Testis (tissue), 5 donors: ENCODE measurements at places on chromosomes 5 and 9. TPM values are rescaled to one million over a fixed set of nuclear protein-coding genes. Genes with fewer than 3 reads are reported as not detected.

CCNO gene
- 19.9 TPM for polyA plus RNA-seq

GLIPR2 gene
- 19.6 TPM for polyA plus RNA-seq

DNA sequence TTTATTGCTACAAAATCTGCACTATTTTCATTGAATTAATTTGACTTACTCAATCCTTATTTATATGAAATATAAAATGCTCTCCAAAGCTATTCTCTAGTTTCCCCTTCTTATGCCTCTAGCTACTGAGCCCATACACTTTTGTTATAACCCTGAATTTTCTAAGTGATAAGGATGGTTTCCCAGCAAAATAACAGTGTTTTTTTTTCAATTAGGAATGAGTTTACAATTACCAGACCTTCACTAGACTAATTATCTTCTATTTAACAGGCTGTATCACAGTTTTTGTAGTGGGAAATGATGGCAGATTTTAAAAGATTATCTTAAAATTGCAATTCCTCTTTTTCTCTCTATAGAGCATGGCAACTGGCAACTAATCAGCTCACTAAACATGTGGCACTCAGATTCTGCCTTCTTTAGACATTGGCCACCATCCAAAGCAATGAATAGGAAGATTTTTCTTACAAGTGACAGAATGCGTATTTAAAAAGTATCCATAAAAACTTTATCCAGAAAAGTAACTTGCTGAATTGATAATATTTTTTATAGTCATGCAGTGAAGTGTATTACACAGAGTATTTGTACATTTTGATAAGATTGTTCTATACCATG is 585.7 kb upstream of the ZNF608 start:
- no peak for DNase-seq

DNA sequence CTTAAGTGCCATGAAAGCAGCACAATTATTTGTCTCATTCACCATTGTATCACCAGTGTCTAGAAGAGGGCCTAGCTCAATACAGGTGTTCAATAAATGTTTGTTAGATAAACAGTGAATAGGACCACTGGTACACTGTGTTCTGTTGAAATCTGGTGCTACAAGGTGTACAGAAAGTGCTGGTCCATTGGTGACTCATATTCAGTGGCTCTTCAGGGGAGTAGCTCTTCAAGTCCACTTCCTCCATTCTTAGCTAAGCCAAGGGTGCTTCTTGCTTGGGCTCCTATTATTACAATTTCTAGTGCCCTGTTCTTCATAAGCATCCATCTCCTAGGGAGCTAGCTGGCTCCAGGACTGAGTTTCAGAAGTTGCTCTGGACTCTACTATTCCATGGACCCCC is 6.4 kb upstream of the FCHO2 start:
- no peak for DNase-seq

- DNase-seq, result no peak
Measured at GRCh38 chr5:67187006-67187715, 9.4 kb downstream of the CD180 start.

- no peak for DNase-seq
Measured at GRCh38 chr9:129335464-129336129, 157.5 kb upstream of the IER5L start.

DNA sequence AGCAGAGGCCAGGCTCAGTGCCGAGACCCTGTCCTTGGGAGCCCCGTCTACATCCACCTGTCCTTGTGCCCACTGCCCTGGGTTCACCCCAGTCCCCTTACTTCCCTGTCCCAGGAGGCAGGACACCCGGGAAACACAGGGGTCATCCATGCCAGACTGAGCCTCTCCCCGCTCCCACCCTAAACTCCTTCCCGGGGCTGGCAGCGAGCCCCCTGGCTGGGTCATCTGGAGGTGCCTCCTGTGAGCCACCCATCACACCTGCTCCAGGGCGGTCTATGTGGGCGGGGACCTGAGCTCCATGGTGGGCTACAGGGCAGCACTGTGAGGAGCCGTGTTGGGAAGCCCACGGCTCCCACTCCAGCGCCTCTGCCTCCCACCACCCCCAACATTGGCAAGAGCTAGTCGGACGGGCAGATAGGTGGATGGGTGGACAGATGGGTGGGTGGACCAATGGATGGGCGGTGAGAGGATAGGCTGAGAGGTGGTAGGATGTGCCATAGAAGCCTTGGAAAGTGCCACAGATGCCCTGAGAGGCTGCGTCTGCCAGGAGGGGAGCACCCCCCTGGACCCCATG is 42.5 kb upstream of the RXRA start:
- no peak for DNase-seq

PCDHGC5 gene
- polyA plus RNA-seq, result 0.50 TPM

DNA sequence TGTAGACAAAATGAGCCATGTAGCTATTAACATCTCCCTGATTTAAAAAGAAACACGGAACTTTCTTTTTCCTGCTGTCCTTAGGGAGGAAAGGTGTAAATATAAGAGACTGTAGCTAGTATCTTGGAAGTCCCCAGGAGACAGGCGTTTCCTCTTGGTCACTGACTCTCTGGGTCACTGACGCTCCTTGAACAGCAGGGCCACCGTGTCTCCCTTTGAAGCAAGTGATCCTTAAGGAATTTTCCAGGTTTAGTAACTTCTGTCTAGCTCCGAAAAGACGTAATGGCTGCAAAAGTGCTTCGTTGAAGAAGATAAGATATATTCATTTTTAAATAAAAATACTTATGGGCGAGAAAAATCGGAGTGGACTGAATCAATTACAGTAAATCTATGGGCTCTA is 745 bp upstream of the CLTA start:
- DNase-seq, result no peak

TTC23L gene
- polyA plus RNA-seq, result 60.6 TPM

DNA sequence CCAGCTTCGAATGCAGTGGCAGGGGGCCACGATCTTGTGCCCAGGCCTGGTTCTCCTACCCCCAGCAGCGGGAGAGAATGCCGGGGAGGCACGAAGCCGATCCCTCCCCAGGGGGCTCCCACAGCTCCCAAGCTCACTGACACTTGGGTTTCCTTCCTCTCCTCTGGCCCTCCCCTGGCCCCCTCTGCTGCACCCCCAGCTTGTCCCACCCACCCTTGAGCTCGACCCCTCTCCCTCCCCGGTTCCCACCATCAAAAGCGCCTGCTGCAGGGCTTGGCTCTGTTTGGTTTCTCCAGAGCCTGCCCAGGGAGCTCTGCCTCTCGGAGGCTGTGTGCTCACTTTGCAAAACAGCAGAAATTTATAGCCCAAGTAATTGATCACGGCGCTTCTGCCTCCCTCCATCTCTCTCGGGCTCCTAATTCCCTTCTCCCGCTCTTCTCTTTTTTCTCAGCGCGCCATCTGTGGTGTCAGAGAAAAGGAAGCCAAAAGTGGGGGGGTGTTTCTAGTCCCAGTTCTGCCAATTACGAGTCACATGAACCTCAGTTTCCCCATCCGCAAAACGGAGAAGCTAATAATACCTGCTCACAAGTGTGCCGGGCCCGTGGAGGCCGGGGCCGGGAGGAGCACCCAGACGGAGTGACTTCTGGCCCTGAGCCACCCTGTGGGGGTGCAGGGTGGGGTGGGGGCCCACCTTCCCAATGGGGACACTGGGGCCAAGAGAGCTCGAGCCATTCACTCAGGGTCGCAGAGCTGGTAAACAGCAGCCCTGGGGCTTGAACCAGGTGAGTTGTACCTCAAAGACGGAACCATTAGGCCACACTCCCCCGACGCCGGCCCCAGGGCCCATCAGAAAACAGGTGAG is 141.2 kb upstream of the IER5L start:
- peak; percentile 15 for DNase-seq

DMAC1 gene
- polyA plus RNA-seq, result 47.9 TPM
